ENCODE measurements at places on chromosomes 12 and 14.
A peak's percentile ranks its signal among the peaks of the same experiment; 100 is the strongest.

DNA sequence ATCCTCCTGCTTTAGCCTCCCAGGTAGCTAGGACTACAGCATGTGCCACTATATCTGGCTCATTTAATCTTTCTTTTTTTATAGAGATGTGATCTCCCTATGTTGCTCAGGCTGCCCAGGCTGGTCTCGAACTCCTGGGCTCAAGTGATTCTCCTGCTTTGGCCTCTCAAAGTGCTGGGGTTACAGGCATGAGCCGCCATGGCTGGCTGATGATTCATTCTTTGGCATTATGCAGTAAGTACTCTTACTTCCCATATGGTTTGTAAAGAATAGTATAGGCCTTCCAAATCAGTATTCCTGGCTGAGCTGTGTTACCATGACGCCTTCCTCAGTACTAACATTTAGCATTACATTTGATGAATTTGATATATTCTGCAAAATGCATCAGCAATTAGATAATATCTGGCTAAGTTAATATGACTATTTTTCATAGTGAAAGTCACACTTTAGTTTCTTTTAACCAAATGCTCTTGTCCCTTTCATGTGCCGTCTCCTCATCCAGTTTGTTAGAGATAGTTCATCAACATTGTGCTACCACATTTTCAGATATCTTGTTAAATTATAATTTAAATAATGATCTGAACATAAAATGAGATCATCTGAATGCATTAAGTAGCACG lies 3.2 kb upstream of the MIA2 start:
- no peak for DNase-seq

DNA sequence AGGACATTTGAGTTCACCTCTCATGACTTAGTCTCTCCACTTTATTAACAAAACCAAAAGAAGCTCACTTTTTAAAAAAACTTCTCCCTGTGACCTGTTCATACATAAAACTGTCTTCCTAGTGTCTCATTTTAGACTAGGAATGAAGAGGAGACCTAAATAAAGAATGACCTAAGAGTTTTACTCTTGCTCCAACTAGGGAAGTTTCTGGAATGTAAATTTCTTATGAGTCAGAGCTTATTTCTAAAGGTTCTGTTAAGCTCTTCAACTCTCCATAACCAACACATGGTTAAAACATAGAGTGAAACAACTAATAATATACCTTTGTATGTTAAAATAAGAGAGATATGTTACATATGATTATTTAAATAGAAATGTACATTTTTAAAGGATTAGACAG lies 369.8 kb downstream of the EMP1 start:
- DNase-seq, result no peak

GRCh38 chr12:15754233-15754632 lies 35.0 kb downstream of the EPS8 start:
- DNase-seq, result no peak

GRCh38 chr12:109513977-109514376 lies 36.5 kb downstream of the UBE3B start:
- no peak for DNase-seq

GRCh38 chr14:92759300-92759678 lies 10.9 kb upstream of the LGMN start:
- DNase-seq, result no peak

DNA sequence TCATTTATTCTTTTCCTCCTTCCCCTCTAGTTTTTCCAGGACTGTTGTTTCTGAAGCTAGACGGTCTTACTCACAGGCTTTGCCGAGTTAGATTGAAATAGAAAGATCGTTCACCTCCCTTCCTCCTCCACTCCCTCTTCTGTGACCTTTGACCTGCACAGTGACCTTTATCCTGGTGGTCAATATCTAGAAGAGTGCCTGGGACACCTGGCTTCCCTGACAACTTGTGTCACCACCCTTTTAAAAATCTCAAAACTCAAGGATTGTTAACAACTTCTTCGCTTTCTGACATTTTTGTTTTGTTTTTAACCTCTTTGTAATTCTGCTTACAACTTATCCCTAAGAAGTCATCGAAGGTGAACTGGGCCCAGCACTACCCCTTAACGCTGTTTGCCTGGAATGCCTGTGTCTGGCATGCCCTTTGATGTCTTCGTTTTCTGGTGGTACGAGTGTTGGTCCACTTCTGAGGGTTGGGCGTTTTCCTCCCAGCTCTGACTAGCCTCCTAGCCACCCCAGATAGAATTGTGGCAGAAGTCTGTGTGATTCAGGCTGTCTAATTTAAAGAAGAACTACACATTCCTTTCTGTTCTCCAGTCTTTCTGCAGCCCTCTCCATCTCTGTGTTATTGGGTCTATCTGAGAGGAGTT lies 2.8 kb upstream of the KRT75 start:
- DNase-seq, result no peak

GRCh38 chr14:61643555-61643954 lies 51.8 kb upstream of the HIF1A start:
- DNase-seq, result no peak

DNA sequence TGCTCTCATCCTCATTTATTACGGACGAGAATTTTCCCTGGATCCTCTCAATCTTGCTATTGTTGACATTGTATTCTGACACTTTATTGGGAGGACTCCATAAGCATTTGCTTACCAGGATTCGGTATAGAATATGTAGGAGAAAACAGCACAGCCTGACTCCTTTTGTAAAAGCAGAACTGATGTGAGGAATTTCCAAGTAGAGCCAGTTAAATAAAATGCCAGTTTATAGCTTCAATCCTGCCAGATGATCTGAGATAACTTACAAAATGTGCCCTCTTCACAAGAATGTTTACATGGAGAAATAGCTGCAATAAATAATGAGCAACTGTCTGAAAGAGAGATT lies 332.9 kb upstream of the PRICKLE1 start:
- no peak for DNase-seq

DNA sequence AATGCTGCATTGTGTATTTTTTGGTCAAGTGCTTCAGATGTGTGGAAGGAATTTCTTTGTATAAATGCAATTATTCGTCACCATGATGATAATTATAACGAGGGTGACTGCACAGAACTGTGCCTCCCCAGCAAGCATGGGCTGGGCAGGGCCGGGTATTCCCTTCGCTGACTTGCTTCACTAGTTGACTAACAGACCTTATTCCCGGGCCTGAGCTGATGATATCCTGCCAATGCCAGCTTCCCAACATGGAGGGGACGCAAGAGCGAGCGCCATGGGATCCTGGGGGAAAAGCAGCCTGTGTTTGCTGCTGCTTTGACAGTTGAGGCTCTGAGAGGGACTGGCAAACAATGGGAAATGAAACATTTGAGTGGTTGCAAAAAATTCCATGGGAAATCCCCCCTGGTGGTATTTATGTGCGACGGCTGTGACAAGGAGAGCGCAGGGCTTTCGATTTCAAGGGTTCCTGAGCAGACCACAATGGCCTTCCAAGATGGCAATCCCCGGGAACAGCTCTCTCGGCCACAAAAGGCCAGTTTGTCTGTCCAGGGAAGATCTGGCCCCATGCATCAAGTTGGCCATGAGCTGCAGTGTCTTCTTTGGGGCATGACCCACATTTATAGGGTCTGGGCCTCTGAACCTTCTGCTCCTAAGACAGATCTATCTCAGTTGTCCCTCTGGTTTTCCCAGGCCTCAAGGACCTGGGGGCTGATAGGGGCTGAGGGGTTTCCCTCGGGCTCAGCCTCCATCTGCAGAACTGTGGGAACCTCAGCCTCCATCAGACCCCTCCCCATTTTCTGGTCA lies 21.9 kb upstream of the MAP1LC3B2 start:
- no peak for DNase-seq

- peak; percentile 65 for DNase-seq
Measured at GRCh38 chr12:57008178-57008577, 1.8 kb upstream of the ZBTB39 start.

DNA sequence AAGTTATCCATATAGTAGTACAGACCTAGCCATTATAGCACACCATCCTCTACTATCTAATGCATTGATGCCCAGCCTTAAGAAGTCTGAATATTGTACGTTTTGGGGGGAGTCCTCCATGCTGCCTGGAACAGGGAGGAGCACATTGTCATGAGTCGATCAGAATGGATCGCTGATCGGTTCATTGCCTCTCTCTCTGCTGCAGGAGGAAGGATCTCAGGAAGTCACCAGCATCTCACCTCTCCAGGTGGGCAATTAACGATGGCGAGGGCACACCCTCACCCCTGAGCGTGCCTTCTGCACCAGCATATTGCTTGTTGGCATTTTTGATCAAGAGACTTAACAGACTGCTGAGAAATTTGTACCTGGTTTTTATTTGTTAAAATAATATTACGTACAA lies 11.5 kb downstream of the CCND2 start:
- no peak for DNase-seq

GRCh38 chr12:53207042-53207441 lies at the start of gene ITGB7:
ITGB7 (minus strand) TSS chr12:53207251; CDS start chr12:53200443, 6,808 bp downstream.
- no peak for DNase-seq

GRCh38 chr12:8099235-8099634 lies 17.2 kb downstream of the NECAP1 start:
- no peak for DNase-seq

DNA sequence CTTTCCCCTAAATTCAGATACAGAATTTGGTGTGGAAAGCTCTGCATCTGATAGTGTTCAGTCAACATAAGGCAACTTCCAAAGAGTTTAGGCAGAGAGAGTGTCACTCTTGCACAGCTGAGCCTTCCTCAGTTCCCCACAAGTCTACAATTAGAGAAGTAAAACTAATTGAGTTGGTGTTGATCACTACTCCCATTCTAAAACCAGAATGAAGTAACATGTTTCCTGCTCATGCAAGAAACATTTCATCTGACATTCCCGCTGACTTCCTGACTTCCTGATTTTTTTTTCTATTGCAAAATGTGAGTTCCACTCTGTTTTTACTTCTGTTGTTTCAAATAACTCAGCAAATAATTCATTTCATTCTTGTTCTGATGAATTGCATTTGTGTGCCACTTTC lies 271.0 kb downstream of the ALG10B start:
- DNase-seq, result no peak

- DNase-seq, result no peak
Measured at GRCh38 chr12:11768233-11768965, 118.9 kb downstream of the ETV6 start.

GRCh38 chr14:104424406-104425072 lies 155.0 kb upstream of the C14orf180 start:
- DNase-seq, result no peak

- no peak for DNase-seq
Measured at GRCh38 chr14:51457843-51458562, 193.7 kb upstream of the FRMD6 start.
